ENCODE measurements at places on chromosomes 1 and 21.

GRCh38 chr1:158946785-158947184, 15.4 kb downstream of the PYHIN1 start:
- DNase-seq, result no peak

GRCh38 chr21:35368326-35368725, 319.2 kb upstream of the RUNX1 start:
- no peak for DNase-seq

GRCh38 chr1:173395762-173396161, 81.4 kb upstream of the PRDX6 start:
- no peak for DNase-seq

DNA sequence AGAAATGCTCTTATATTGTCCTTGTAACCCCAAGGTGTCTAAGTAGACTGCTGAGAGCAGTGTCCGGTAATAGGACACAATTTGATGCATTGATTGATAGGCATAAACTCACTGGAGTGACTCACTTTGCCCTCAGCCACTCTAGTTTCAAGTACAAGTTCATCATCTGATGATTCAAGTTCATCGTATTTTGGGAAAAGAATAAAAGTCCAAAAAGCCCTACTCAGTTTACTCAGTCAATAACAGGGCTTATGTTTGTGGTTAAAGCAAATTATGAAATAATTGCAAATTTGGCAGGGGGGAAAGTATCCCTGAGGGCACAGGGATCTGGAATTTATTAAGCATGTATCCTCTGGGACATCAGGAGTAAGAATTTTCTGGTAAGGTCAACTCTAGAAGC, 7.6 kb upstream of the ATF3 start:
- DNase-seq, result no peak

GRCh38 chr1:205769641-205770365, 5.5 kb downstream of the RAB29 start:
- DNase-seq, result no peak

Measured in T-helper 9 cell (primary cell).